Activated naive CD8-positive, alpha-beta T cell treated with anti-CD3 and anti-CD28 coated beads, Interleukin-2, amount 50 U/mL, for 16 hours (primary cell): ENCODE measurements at places on chromosomes 1 and 21.

GRCh38 chr1:36691374-36691773, 208.7 kb upstream of the CSF3R start:
- no peak for DNase-seq

- DNase-seq: no peak
Measured at GRCh38 chr1:21847223-21848205, 35.4 kb downstream of the LDLRAD2 start.

DNA sequence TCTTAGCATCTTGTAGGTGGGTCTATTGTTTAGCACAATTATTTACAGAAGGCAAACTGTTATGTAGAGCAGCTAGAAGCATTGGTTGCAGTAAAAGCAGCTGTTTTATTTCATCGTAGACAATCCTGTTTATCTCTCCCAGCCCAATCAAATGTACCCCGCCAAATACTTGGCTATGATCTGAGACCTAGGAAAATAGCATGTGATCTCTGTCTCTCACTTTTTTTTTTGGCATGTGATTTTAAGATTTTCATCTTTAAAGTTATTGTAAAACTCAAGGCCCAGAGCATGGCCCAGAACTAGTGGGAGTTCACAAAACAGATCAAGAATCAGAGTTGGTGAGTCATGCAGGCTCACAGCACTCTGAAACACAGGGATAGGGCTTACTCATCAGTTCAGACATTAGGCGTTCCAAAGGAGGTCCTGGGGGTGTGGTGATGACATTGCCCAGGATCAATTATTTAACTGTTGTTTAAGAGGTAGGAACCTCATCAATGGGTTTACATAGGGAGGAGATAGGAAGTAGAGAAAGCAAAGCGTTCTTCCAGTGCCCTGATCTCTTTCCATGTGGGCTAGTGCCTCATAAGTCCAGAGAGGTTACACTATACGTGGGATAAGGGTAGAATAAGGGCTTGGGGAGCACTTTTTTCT, 40.2 kb downstream of the TBX19 start:
- DNase-seq: no peak

DNA sequence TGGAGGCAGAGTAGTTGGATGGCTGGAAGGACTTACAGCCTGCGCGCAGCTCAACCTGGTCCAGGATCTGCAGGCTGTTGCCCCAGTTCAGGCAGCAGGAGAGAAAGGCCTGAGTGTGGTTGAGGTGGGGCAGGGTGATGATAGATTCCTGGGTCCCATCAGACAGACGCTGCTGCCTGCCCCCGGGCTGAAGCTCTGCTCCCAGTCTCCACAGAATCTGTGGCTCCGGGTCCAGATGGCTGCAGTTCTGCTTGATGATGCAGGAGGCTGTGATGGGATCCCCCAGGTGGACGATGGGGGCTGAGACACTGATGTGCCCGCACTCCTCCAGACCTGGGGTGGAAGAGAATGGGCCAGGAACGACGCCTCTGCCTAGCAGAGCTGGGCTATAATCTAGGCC, 7.4 kb downstream of the CSF3R start:
- no peak for DNase-seq

DNA sequence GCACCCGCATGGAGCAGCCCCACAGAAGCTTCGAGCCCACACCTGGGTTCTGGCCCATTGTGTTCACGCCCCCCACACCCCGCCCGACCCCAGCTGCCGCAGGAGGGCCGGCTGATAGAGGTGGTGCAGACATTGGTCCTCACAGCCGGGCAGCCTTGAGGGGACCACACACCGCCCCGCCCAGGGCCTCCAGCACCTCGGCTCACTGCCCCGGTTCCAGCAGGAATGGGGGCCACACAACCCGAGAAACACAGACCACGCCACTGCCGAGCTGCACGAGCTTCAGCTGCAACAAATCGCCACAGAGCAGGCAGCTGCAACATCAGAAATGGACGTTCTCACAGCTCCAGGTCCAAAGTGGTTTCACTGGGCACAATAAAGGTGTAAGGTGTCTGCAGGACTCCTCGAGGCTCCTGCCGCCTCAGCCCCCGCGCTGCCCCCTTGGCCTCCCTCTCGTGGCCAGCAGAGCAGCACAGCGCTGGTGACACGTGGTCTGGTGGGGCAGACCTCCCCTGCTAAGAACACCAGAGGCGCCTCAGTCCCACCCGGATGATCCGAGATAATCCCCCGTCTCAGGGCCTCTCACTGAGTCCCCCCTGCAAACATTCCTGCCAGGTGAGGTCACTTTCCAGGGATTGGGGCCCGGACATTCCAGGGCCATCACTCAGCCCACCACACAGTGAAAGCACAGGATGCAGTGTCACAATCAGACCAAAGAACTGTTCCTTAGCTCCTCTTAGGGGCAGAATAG, 62.3 kb upstream of the ADARB1 start:
- DNase-seq: no peak

- no peak for DNase-seq
Measured at GRCh38 chr1:10388387-10388715, 10.5 kb upstream of the PGD start.

- DNase-seq: no peak
Measured at GRCh38 chr1:85697895-85698294, 10.3 kb downstream of the ZNHIT6 start.

GRCh38 chr21:45972353-45972715, 9.2 kb upstream of the COL6A1 start:
- DNase-seq: no peak

- DNase-seq: no peak
Measured at GRCh38 chr1:52554267-52554640, 1.4 kb upstream of the TUT4 start.
